Stimulated activated CD8-positive, alpha-beta memory T cell treated with anti-CD3 and anti-CD28 coated beads, Interleukin-7, amount 100 ng/mL, for 1 hour (primary cell): ENCODE measurements at places on chromosomes 1 and 21.

- DNase-seq = no peak
Measured at GRCh38 chr1:205275916-205276688, 45.4 kb downstream of the NUAK2 start.

DNA sequence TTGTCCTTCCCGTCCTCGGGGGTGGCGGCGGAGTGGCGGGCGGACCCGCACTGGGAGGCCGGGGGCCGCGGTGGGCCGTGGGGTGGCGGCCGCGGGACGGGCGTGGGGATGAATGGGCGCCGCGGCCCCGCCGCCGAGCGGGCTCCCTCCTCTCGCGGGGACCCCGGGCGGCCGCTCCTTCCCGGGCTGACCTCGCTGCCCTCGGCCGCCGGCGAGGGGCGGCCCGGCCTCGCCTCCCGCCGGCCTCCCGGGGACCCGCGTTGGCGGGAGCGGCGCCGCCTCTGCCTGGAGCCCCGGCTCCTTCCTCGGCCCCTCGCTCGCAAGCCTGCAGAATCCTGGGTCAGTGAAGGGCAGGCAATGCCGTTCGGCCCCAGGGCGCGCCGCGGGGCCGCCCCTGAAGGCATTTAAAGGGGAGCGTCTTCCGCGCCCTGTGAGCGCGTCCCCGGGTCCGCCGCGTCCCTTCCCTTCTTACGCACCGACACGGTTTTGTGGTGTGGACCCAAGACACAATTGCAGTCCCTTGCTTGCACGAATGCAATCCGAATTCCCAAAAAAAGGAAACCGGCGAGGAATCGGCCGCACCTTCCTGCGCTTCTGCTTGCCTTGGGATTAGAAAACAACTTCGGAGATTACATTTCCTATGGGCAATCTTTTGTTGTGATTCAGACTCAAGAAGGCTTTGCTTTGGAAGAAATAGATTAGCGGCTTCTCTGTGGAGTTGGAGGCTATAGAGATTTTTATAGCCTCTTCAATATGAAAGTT, 776 bp downstream of the ITSN1 start:
- no peak for DNase-seq

- no peak for DNase-seq
Measured at GRCh38 chr1:85274969-85275453, 1.4 kb downstream of the BCL10 start.

DNA sequence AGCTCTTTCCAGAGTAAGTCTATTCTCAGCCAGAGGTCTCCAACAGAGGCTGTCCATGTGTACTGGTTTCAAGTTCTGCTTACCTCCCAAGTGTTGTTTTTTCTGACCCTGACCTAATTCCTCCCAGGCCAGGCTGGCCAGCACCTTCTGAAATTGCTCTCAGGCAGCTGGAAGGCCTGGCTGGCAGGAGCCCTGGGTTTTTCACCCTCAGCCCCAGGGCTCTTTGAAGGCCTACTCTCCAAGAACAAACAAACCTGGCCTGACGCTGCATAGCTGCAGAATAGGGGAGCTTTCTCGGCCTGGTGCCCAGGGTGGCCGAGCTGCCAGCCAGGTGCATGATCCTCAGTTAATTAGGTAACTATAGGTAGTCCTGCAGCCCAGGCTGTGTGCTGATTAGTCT, 147.5 kb downstream of the CACNA1E start:
- no peak for DNase-seq

- no peak for DNase-seq
Measured at GRCh38 chr1:29623501-29623900, 387.2 kb downstream of the PTPRU start.

GRCh38 chr1:1318131-1318652, 6.3 kb downstream of the INTS11 start:
- DNase-seq = no peak

DNA sequence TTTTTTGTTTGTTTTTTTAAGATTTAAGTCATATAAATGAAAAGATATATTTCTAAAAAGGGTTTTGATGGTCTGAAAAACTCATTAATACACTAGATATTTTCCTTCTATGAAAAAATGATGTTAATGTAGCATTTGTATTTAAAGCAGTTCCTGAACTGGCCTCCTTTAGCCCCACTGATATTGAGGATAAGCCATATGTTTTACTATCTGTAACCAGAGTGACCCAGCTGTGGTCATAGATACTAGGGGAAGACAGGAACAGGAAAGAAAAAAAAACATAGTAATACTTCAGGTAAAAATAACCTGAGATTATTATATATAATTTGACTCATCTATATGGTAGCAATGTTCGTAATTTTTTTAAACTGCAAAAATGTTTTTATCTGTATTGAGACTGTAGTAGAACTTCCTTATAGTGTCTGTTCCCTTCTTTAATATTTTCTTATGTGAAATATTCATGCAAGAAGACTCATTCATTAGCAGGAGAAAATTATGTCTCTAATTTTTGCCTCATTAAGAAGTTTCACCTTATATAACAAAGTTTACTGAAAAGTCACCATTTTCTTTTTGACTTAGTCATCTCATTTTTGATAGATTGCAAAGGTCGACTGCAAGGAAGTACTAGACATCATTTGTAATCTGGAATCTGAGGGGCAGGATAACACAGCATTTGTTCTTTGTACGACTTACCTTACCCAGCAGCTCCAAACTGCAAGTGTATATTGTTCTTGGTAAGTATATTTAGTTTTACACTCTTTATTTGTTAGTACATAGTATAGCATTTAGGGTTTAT, 25.6 kb upstream of the TMCO2 start:
- no peak for DNase-seq

- no peak for DNase-seq
Measured at GRCh38 chr1:7322912-7323311, 448.2 kb upstream of the VAMP3 start.

- no peak for DNase-seq
Measured at GRCh38 chr1:167566766-167567165, 13.2 kb upstream of the CREG1 start.

DNA sequence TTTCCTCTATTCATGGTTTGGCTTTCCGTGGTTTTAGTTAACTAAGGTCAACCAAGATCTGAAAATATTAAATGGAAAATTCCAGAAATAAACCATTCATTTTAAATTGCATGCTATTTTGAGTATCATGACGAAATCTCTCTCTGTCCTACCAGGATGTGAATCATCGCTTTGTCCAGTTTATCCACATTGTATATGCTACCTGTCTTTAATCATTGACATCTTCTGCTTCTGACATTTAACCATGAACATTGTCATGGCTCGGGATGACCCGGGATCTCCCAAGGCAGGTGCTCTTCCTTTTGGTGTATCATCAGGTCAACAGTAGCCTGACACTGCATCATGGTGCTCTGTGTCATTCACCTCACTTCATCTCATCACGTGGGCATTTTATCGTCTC, 125.5 kb upstream of the HNRNPU start:
- no peak for DNase-seq

- peak; percentile 16 for DNase-seq
Measured at GRCh38 chr21:46551636-46552241, 53.1 kb downstream of the S100B start.

DNA sequence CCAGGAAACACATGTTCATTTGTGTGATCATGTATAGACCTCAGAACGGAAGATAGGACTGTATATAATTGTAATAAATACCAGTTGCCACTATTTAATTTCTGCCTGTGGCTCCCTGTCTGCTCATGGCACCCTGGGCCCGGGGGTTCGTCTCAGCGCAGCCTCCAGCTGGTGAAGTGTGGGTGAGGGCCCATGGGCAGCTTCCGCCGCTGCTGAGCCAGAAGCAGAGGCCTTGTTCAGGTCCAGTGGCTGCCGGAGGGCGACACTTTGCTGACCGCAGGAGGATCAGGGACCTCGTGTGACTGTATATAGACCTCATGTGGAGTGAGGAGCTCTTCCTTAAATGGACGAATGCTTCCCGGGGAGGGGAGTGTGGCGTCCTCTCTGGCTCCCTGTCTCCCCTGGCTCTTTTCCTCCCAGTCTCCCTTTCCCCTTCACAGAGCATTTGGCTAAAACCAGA, 155.9 kb downstream of the PEX14 start:
- no peak for DNase-seq

GRCh38 chr1:243230914-243231313, 24.2 kb downstream of the CEP170 start:
- DNase-seq = no peak

DNA sequence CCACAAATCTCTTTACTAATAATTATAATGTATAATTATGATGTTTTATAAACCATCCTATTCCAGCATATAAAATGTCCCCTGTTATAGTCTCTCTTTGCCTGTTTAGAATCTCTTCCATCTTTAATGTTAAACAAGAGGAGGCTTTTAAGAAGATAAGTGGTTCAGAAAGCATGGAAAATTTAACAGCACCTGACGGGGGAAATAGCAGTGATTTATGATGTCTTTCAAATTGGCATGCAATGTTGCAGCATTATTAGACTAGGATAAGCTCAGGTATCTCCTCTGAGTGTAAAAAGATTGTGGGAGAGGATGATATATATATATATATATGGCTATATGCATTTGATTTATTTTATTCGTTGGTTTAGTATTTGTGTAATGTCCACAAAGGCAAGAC, 24.4 kb downstream of the GIPC2 start:
- no peak for DNase-seq

GRCh38 chr1:25619101-25619890, 2.7 kb downstream of the MAN1C1 start:
- DNase-seq = no peak

GRCh38 chr1:167905182-167905581, 8.8 kb downstream of the ADCY10 start:
- no peak for DNase-seq

- DNase-seq = no peak
Measured at GRCh38 chr1:83735526-83735925, 263.4 kb downstream of the TTLL7 start.

GRCh38 chr1:156814571-156815260, 1.9 kb downstream of the SH2D2A start:
- no peak for DNase-seq

DNA sequence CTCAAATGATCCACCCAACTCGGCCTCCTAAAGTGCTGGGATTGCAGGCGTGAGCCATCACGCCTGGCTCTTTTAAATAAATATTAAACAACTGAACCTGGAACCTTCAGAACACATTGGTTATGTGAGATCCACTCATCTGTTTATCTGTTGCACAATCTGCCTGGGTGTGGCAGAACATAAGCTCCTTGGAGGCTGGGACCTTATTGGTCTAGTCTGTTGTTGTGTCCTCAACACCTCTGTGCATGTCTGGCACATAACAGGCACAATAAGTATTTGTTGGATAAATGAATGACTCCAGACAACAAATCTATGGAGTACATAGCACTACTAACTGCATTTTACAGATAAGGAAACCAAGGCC, 4.1 kb upstream of the NBL1 start:
- DNase-seq = no peak

DNA sequence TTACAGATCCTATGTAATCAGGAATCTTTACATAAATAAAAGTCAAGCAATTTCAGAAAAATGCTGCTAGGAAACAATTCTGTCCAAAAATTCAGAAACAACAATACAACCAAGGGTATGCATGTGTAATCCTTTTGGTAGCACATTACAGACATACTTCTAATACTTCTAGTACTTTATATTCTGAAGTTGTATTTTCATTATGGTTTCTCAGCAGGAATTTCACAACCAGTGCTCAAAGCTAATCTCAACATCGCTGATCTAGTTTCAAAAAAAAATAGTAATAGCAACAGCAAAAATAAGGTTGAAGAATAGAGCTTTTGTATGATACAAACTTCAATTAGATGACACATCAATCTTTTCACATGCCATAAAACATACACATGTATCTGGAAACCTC, 545.2 kb downstream of the LTN1 start:
- DNase-seq = no peak

DNA sequence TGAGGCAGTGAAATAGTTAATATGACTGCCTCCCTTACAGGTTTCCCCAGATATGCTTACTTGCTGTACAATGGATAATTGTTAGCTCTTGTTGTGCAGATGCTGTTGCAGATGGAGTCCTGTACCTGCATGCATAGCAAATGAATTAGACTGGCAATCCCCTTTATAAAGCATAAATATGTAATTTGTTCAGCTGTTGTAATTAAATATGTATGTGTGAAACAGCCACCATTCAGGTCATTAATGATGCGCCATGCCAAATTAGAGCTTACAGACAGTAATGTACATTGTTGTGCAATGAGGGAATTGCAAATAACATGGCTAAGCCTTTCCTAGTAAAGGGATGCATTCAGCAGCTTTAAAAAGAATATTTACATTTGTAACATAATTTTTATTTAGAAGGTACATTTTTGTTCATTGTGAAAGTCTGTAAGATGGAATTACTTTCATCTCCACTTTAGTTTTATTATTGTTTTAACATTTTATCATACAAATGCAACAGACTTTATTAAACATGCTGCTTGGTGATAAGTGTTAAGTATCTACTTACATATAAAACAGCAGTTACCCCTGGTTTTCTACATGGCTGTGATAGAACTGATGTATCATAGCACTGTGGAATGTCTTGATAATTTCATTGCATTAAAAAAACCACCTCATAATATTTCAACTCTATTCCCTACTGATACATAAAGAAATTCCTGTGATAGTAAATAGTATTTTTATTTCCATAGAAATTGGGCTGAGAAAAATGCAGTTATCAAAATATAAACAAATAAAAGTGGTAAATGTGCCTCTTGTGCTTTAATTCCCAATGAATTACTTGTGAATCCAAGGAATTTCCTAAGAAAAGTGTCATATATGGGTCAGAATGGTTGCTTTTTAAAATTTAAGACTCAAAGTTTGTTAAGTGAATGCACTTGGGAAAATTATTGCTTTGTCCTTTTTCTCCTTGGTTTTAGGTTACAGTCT, 99.0 kb downstream of the NFIA start:
- no peak for DNase-seq

GRCh38 chr1:235766794-235767285, 99.9 kb downstream of the LYST start:
- DNase-seq = no peak

- peak; percentile 32 for DNase-seq
Measured at GRCh38 chr21:46183910-46184624, at the start of gene SPATC1L. Gene SPATC1L (minus strand): TSS chr21:46184459. CDS start chr21:46182816, 1,643 bp downstream.

- no peak for DNase-seq
Measured at GRCh38 chr1:18972991-18973390, 16.5 kb upstream of the IFFO2 start.

DNA sequence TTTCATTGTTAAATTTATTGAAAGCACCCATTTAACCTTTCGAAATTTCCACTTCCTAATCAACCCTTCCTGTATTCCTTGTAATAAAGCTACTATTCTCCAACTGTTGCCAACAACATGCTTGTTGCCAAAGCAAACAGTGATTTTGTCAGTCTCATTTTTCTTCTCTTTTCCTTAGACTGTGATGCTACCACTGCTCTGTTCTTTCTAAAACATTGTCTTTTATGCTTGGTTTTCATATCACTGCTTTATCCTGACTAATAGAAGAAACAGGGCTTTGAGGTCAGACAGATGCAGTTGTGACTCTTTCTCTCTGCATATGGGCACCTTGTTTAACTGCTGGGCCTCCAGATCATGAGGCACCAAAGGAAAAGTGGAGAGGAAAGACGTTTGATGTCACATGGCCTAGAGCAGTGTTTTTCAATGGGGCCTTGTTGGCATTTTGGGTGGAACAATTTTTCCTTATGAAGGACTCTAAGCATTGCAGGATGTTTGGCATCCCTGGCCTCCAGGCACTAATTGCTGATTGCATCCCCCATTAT, 56.1 kb downstream of the HMCN1 start:
- no peak for DNase-seq

- no peak for DNase-seq
Measured at GRCh38 chr21:34074283-34075090, 1.1 kb downstream of the MRPS6 start.
